ENCODE measurements at places on chromosomes 7 and 10.

GRCh38 chr7:150335108-150335773 is 6.2 kb downstream of the RARRES2 start:
- DNase-seq, result no peak

- no peak for DNase-seq
These were observed 473.1 kb upstream of the PODXL start for GRCh38 chr7:132029369-132030085.

- no peak for DNase-seq
These were observed 1.8 kb upstream of the ATG9B start for GRCh38 chr7:151025924-151026671.

GRCh38 chr7:74452748-74453321 is 871 bp upstream of the GTF2IRD1 start:
- no peak for DNase-seq

- no peak for DNase-seq
These were observed 642 bp downstream of the STK32C start for GRCh38 chr10:132306864-132307751.

- DNase-seq, result no peak
These were observed 6.3 kb upstream of the SMKR1 start for GRCh38 chr7:129495987-129496386.
